ENCODE measurements at places on chromosomes 5 and 9. TPM values are rescaled to one million over a fixed set of nuclear protein-coding genes. Genes with fewer than 3 reads are reported as not detected.

The LSM11 gene
- polyA plus RNA-seq: 8.5 TPM

The SLC6A7 gene
- 0.12 TPM for polyA plus RNA-seq

The SMIM33 gene
- not detected for polyA plus RNA-seq

The HTR4 gene
- not detected for polyA plus RNA-seq

The ZDHHC11B gene
- polyA plus RNA-seq: 9.2 TPM

The EIF4E1B gene
- polyA plus RNA-seq: 0.10 TPM

The TICAM2 gene
- polyA plus RNA-seq: 3.7 TPM

The IRX1 gene
- 36.5 TPM for polyA plus RNA-seq

The NME5 gene
- 25.8 TPM for polyA plus RNA-seq

The ECSCR gene
- polyA plus RNA-seq: 21.7 TPM

The DNAJA1 gene
- 237 TPM for polyA plus RNA-seq

The PCDHA9 gene
- polyA plus RNA-seq: 0.03 TPM
